Adrenal gland (tissue), 19 donors: ENCODE measurements at places on chromosomes 7 and 10. TPM values are rescaled to one million over a fixed set of nuclear protein-coding genes. Genes with fewer than 3 reads are reported as not detected.

The CPA2 gene
- not detected for total RNA-seq

GRCh38 chr7:6422095-6422494, 25.7 kb downstream of the DAGLB start:
- no peak overlapping the region for H3K4me3 ChIP-seq
- H3K36me3 ChIP-seq = peaks cover 45% of the 10 kb centered on the region
- H3K27me3 ChIP-seq = no peaks in the 10 kb centered on the region
- H3K4me1 ChIP-seq = no peaks in the 10 kb centered on the region
- no peak for DNase-seq

The C10orf71 gene
- 0.10 TPM for total RNA-seq

GRCh38 chr10:103423748-103424147, 27.3 kb downstream of the PDCD11 start:
- H3K27ac ChIP-seq = no peak overlapping the region
- no peak overlapping the region for H3K4me3 ChIP-seq
- H3K4me1 ChIP-seq = no peaks in the 10 kb centered on the region
- no peak for DNase-seq

The PRXL2A gene
- total RNA-seq = 18.8 TPM

DNA sequence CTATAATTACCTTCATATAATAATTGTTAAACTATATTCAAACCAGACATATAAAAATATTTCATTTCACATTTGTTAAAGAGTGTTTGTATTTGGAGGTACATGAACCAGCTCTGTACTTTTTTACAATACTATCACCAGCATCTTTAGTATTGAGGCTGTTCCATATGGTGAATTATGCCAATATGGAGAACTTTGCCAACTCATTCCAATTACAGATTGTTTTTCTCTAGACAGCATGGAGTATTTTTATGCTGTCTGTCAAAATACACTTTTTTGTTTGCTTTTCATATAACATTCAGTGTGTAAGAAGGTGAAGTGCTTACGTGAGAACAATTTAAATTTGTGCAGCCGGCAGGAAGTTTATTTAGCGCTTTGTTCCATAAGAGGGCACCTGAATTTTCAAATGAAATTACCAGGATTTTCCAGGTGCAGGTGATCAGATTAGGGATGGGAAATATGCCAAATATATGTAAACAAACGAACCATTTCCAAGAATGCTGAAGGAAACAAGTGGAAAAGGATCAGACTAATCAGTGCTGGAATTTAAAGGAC, 54.9 kb downstream of the SEMA3E start:
- no peak for DNase-seq
- no peaks in the 10 kb centered on the region for H3K36me3 ChIP-seq
- H3K27ac ChIP-seq = no peak overlapping the region
- H3K27me3 ChIP-seq = no peaks in the 10 kb centered on the region
- H3K4me3 ChIP-seq = no peak overlapping the region

DNA sequence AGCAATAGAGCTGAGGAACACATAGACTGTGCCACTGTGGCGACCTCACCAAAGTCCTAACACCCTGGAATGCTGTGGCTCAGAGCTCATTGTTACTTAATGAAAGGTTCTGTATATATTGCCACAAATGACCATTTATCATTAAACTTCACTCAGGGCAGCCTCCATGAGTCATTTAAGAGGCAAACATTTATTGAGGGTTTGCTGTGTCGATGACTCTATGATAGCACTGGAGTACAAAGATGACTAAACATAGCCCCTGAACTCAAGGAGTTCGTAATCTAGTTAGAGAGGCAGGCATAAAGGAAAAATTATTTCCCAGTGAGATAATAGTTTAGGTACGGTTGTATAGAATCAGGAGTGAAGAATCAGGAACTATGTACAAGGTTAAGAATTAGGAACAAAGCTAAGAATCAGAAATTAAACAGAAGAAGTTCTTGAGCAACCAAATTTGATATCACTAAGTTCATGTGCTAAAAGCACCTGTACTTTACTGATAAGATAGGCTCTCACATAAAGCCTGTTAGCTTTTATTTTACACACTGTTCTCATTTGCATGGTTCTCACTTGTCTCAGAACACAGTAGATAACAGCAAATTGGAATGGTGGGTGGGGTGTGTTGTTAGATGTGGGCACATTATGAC, 7.9 kb downstream of the ENTPD7 start:
- H3K4me3 ChIP-seq = no peak overlapping the region
- DNase-seq = peak; percentile 29
- H3K36me3 ChIP-seq = no peaks in the 10 kb centered on the region

The PKD2L1 gene
- not detected for total RNA-seq

DNA sequence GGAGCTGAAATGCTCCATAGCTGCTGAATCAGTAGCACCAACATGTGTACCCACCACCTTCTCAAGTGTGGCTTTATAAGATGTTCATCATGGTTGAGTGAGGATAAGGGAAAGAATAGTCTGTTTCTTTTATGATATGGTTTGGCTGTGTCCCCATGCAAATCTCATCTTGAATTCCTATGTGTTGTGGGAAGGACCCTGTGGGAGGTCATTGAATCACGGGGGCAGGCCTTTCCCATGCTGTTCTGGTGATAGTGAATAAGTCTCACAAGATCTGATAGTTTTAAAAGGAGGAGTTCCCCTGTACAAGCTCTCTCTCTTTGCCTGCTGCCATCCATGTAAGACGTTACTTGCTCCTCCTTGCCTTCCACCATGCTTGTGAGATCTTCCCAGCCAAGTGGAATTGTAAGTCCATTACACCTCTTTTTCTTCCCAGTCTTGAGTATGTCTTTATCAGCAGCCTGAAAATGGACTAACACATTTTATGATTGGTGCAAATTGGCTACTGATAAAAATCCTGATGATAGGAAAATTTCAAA, 799.9 kb downstream of the TNS3 start:
- no peak overlapping the region for H3K27ac ChIP-seq
- no peaks in the 10 kb centered on the region for H3K27me3 ChIP-seq
- H3K4me1 ChIP-seq = no peaks in the 10 kb centered on the region
- H3K36me3 ChIP-seq = no peaks in the 10 kb centered on the region

- no peaks in the 10 kb centered on the region for H3K27me3 ChIP-seq
- H3K4me1 ChIP-seq = no peaks in the 10 kb centered on the region
- no peaks in the 10 kb centered on the region for H3K36me3 ChIP-seq
- DNase-seq = no peak
- no peak overlapping the region for H3K4me3 ChIP-seq
Measured at GRCh38 chr7:3241686-3242258, 59.3 kb upstream of the SDK1 start.

The KIAA1217 gene
- 50.2 TPM for total RNA-seq

The GHRHR gene
- total RNA-seq = not detected

- no peaks in the 10 kb centered on the region for H3K27me3 ChIP-seq
- peak overlapping the region; percentile 90 for H3K4me3 ChIP-seq
- H3K4me1 ChIP-seq = peaks cover 22% of the 10 kb centered on the region
- H3K27ac ChIP-seq = peak overlapping the region; percentile 91
Measured at GRCh38 chr7:92832534-92833023, 3.8 kb downstream of the CDK6 start.

DNA sequence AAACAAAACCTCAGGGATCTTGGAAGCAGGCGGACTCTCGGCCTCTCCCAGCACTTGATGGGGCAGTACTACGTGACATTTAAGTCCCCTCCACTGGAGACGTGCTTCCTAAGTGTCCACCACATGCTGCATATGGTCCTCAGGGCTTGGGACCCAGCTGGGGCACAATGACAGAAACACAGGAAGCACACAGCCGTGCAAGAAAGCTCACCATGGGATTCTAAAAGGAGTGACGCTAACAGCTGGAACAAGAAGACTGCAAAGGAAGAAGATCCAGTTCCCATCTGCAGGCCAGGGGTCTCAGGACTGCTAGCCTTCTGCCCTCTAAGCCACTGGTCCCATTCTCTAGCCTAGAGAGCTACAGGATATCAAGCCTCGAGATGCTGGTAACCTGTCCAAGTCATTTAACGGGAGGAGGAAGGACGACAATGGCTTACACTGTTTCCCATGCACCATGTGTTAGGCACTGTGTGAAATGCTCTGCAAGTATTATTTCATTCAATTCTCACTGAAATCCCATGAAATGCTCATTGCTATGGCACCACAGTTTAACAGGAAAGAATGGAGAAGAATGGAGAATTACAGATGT, 61.1 kb downstream of the KCNMA1 start:
- no peaks in the 10 kb centered on the region for H3K36me3 ChIP-seq
- no peaks in the 10 kb centered on the region for H3K27me3 ChIP-seq
- no peak for DNase-seq
- no peak overlapping the region for H3K4me3 ChIP-seq
